ENCODE measurements at places on chromosomes 4 and X.
A peak's percentile ranks its signal among the peaks of the same experiment; 100 is the strongest.

GRCh38 chr4:182600093-182600492 lies 317.1 kb downstream of the DCTD start:
- DNase-seq, result no peak

- no peak for DNase-seq
Measured at GRCh38 chr4:180669680-180670079, 1573.5 kb upstream of the TENM3 start.

DNA sequence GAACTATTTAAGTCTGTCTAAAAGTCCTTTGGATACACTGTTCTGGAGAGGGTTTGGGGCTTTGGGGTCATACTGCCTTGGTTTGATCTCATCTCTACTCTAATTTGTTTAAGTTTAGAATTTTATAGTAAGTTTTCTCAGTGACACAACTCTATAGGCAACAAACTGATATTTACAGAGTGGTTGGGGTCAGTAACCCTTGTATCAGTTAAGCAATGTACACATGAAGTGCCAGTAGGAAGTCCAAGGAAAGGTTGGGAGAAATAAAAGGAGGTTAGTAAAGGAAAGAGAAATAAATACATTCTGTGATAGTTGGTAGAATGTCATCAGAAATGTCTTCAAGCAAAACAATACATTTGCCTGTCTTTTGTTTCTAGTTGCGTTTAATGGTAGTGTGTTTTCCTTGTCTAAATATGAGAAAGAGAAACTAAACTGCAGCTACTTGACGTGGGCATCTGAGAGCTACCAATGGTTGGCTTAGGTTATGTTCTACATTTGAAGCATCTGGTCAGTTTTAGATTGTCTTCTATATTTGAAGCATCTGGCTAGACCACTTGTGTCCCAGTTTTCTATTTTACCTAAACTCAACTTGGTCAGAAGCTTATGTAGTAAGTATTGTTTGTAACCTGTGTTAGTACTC lies 6.9 kb downstream of the ATP7A start:
- no peak for DNase-seq

- DNase-seq, result no peak
Measured at GRCh38 chrX:56751071-56751470, 22.0 kb downstream of the NBDY start.

GRCh38 chrX:148825696-148826095 lies 325.3 kb downstream of the AFF2 start:
- DNase-seq, result no peak

DNA sequence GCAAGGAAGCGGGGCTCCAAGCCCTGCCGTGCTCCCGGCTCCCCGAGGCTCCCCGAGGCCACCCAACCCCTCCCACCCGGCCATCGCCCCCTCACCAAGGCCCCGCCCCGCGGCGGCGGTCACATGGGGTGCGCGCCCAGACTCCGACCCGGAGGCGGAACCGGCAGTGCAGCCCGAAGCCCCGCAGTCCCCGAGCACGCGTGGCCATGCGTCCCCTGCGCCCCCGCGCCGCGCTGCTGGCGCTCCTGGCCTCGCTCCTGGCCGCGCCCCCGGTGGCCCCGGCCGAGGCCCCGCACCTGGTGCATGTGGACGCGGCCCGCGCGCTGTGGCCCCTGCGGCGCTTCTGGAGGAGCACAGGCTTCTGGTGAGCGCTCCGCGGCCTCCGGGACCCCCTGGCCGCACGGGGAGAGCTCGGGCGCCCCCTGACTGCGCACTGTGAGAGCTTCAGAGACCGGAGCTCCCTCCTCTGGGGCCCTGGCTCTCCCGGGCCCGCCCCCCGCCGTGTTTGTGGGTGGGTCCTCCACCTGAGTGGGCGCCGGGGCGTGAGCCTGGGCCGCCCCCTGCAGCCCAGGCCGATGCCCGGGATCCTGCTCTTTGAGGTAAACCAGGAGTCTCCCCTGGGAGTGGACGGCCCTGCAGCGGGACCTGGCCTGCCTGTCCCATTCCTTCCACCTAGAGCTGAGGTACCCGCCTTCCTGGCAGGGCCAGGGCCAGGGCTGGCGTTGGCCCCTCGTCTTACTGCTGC lies at the start of gene IDUA:
TSS of gene IDUA (plus strand) at position 166 of the 745 bp plus-strand sequence. CDS start at position 207, 41 bp downstream.
- peak; percentile 63 for DNase-seq

DNA sequence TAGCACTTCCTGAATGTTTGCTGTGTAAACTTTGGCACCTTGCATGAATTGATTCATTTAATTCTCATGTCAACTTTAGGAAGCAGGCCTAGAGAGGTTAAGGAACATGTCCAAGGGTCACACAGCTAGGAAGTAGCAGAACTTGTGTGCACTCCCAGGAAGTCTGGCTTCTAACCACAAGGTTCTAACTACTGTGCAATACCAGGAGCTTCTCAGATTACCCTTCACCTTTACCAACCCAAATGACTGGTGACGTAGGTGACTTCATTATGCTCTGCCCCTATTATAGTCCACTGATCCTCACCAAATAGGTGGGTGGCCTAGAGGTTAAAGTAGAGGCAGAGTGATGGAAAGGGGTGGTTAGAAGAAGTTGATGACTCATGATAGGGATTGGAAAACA lies 14.4 kb downstream of the AR start:
- DNase-seq, result no peak

- no peak for DNase-seq
Measured at GRCh38 chr4:19472666-19473065, 779.0 kb upstream of the SLIT2 start.

DNA sequence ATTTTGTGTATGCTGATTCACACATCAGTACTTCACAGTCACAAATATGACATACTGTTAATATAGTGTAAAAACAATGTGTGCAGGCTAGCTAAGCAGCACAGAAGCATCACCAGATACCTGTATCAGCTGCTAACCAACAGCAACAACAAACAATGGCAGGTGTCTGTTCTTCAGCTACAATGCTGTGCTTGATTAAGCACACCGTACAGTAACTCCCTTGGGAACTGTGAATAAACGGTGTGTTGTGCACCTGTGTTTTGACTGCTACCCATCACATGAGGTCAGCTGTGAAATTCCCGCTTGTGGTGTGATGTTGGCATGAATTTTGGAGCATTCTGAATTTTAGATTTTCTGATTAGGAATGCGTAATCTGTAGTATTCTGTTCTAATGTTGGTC lies 379.7 kb upstream of the FAT1 start:
- DNase-seq, result no peak

- DNase-seq, result peak; percentile 62
Measured at GRCh38 chr4:132642016-132642817, 506.9 kb upstream of the PCDH10 start.

Measured in pons (tissue), 1 donor.